Skin of body (tissue), 3 donors: ENCODE measurements at places on chromosomes 12 and 14. TPM values are rescaled to one million over a fixed set of nuclear protein-coding genes. Genes with fewer than 3 reads are reported as not detected.

DNA sequence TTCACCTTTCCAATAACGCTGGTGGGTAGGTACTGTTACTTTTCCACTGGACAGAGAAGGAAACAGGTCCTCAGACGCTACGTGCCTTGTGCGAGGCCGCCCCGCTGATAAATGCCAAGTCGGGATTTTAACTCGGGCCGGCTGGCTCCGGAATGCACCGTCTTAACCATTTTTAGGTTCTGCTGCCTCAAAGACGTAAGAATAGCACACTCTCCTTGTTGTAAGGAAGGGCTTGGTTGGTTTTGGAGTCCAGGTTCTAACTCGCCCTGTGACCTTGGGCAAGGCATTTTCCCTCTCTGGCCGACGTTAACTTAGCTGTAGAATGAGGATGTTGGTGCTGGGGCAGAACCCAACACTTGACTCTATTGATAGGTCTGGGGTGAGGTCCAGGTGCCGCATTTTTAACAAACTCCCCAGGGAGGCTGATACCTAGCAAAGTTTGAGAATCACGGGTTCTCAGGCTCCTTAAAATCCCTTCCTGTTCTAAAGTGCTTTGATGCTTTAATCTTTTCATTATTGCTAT is 814 bp downstream of the ANKRD13A start:
- DNase-seq = no peak

The ANKS1B gene
- 10.7 TPM for total RNA-seq

- no peak for DNase-seq
Observed at GRCh38 chr14:73720636-73721035, 6.5 kb upstream of the PNMA1 start.

The DDX47 gene
- 63.4 TPM for total RNA-seq

DNA sequence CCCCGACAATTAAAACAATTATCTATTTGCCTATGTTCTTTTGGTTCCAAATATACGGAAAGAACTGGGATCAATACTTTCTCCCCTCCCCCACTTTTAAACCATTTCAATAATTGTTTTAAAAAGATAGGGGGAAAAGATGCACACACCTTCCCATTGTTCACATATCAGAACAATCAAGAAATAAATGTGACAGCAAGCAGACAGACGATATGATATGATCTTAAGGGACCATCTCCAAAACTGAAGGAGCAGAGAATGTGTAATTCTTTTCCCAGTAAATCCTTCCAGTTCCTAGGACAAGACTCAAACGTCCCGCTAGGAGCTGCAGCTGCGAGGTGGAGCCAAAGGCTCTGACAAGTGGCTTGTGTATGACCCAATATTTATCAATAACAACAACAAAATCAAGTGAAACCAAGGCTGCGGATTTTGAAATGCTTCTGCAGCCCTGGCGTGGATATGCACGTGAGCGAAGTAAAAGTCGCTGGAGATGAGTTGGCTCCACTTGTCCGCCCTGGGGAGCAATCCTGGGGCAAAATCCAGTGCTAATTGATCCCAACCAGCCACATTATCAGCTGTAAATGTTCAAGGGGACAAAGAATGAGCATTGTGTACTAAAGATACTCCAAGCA is 8.2 kb upstream of the FOXG1 start:
- no peak for DNase-seq

- DNase-seq = no peak
Observed at GRCh38 chr12:116916714-116917114, 6.0 kb downstream of the FBXW8 start.

- DNase-seq = no peak
Observed at GRCh38 chr12:72546106-72546505, 273.9 kb downstream of the TRHDE start.

DNA sequence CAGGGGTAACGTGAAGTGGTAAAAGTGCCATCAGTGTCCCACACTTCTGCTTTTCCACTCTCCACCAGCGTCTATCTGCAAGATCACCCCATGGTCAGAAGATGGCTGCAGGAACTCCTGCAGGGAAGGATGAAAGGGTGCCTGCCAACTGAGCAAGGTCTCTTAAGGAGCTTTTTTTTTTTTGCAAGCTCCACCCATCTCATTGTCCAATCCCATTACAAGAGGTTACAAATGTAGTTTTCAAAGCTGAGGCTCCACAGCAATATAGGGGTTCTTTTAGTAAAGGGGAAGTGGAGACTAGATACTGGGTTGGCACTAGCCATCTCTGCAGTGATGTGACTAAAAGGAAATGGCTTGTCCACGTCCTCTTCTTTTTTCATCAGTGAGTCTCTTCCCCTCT is 5.9 kb upstream of the BHLHE41 start:
- no peak for DNase-seq

- DNase-seq = no peak
Observed at GRCh38 chr14:75845136-75845804, 136.5 kb downstream of the TGFB3 start.

DNA sequence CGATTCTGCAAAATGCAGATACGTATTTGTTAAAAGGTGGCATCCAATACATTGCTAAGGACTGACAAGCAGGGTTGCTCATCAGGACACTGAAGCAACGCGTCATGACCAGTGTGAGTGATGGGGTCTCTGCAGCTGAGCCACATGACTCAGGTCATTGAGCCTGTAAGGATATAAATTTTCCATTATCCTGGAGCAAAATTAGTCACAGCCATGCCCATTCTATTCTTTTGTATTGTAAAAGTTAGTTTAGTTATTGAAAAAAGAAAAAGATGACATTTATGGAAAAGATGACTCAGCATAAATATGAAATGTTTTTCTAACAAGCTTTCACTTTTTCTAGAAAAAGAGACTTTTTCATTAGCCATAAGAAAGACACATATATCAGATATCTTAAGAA is 268.0 kb upstream of the TMEM132C start:
- no peak for DNase-seq

DNA sequence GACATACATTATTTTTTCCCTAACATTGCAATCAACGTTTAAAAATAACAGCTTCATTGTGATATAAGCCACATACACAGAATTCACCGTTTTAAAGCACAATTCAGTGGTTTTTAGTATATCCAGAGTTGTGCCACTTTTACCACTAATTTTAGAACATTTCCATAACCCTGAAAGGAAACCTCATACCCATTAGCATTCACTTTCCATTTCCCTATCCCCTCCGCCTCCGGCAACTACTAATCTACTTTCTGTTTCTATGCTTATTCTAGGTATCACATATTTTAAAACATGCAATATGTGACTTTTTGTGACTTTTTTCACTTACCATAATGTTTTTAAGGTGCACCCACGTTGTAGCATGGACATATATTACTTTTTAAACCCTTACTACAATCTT is 55.6 kb upstream of the ISM2 start:
- DNase-seq = no peak

DNA sequence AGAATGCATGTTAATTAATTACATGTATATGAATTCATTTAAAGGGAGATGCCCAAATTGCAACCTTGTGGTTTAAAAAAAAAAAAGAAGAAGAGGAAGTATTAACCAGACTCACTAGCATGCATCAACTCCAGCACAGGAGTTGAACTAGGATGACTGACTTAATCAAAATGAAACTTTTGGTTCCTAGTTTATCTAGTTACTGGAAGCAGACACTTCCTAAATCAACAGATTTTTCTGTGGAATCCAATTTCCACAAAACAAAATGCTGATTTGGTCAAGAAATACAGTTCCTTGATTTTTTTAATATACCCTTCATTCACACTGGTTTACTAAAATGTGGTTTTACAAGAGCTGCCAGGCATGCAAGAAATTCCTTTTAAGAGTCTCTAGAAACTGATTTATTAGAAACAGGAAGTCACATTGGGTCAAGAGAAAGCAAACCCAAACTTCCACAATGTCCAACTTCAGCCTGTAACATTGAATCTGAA is 41.6 kb downstream of the ITPR2 start:
- no peak for DNase-seq

- no peak for DNase-seq
Observed at GRCh38 chr12:121524196-121524916, 56.5 kb downstream of the KDM2B start.

The SERPINA9 gene
- 3.3 TPM for total RNA-seq

DNA sequence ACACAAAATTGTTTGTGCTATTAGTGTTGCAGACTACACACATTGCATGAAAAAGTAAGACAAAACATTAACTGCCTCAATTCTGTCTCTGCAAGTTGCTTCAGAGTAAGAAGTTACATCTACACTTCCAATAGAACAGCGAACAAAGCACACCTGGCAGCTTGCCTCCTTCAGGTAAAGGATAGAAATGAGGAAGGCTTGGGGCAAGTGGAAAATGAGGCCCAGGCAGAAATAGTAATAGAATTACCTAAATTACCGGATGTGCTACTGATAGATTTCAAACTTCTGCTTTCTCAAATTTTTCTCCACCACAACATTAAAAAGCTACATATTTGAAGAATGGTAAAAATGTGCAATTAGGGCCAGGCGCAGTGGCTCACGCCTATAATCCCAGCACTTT is 37.7 kb downstream of the CCDC175 start:
- no peak for DNase-seq

DNA sequence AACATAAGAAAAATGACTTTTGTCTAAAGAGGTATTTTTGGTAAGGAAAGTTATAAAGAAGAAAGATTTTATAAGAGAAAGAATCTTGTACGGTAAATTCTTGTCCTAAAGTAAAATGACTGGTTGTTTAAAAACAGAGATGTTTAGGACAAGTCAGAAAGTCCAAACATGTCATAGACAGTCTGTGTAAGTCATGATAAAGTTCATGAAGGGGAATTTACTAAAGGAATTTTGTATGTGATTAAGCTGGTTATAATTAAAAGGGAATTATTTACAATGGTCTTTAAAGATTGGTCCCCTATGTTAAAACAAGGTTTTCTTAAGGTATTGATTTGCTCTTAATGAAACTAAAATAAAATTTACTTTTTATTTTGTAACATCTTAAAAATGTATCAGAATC is 269.4 kb upstream of the CCDC196 start:
- no peak for DNase-seq

The CLEC4D gene
- 0.99 TPM for total RNA-seq

- no peak for DNase-seq
Observed at GRCh38 chr14:56482310-56482911, 97.2 kb upstream of the TMEM260 start.

The TRIM9 gene
- total RNA-seq = 3.3 TPM

GRCh38 chr14:35387219-35387618 is 17.3 kb downstream of the NFKBIA start:
- DNase-seq = no peak

DNA sequence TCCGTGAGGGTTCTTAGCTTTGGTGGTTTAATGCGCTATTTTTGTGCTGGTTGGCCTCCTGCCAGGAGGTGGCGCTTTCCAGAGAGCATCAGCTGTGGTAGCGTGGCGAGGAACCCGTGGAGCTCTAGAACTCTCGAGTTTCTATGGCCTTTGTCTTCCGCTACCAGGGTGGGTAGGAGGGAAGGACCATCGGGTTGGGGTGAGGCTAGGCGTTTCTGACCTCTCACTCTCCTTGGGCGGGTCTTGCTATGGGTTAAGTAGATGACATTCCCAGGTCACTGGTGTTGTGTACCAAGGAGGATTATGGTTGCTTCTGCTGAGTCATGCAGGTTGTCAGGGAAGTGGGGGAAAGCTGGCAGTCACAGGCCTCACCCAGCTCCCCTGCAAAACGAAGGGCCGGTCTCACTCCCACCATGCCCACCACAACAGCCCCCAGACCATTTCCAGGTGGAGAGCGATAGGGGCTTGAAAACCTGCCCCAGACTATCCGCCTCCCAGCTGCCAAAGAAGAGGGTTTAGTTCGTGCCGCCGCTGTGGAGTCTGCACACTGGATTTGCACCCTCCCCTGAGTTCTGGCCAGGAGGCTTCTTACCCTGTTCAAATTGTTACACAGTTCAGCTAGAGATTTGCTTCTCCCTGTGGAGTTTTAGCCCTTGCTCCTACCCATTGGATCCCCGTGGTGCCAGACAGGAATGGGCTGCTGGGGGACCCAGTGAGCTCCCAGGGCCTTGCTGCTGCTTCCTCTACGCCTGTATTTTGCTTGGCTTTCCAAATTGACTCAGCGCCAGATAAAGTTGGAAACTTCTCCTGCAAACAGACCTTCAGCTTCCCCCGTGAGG is 21.9 kb downstream of the RNFT2 start:
- DNase-seq = no peak

DNA sequence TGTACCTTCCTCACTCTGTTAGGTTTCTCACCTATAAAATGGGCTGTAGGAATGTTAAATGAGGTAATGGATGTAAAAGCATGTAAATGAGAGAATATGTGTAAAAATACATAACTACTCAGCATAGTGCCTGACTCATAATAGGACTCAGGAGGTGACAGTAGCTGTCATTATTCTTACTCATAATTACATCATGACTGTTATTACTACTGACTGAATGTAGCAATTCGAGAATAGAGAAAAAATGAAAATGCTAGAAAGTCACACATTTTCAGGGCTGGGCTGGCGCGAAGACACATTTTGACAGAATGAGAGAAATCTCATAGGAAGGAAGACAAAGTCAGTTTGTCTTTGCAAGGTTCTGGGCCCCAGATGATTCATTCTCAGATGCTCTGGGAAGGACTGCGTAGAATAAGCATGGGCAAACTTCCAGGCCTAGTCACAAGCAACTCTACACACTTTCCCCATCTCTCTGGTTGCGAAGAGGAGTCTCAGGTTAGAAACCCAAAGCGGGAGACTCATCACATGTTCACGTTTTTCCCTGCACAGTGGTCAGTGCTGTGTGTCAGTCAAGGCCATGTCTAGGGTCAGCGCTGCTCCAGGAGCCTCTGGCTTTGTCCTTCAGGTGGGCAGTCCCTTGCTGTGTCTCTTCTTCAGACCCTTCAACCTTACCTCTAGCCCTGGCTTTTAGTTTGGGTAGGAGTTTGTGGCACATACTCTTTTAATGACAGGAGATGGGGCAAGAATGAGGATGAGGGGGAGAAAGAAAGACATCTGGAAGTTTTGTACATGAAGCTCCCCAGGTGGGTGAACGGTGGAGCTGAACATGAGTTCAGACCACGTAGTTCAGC is 8.4 kb downstream of the GPRC5A start:
- peak; percentile 66 for DNase-seq

The CLEC9A gene
- total RNA-seq = 0.99 TPM

DNA sequence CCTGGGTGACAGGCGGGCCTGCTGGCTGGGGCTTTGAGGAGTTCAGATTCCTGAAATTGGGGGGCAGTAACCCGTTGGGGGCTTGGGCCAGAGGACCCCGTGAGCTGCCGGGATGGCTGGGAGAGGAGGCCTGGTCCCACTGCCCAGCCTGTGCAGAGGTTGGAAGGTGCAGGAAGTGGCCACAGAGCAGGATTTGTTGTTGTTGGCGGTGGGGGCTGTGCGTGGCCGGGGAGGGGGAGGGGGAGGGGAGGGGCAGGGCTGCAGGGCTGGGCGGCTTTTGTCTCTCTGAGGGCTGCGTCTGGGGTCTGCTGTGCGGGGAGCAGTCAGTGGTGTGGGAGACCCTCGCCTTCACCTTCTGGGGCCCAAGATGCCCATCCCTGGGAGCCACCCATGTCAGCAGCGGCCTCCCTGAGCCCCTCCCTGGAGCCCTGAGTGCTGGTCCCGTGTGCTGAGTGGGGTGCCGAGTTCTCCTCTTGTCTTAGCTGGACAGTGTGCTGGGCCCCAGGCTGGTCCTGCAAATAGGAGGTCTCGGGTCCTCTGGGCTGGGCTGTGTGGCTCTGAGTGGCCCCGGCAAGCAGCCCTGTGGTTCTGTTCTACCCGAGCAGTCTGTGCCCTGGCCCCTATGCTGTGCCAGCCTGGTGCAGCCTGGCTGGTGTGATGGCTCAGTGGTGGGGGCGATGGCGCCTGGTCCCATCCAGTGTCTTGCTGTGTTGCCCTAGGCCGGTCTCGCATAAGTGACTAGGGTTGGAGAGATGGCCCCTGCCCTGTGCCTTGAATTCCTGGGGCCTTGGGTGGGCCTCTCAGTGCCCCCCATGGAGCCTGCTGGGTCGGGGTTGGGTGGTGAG is 10.3 kb downstream of the KIF26A start:
- no peak for DNase-seq

The LMNTD1 gene
- 1.2 TPM for total RNA-seq

The MANSC1 gene
- total RNA-seq = 3.4 TPM

GRCh38 chr12:42758806-42759205 is 169.3 kb upstream of the PRICKLE1 start:
- DNase-seq = no peak
